ENCODE measurements at places on chromosomes 4 and X.

DNA sequence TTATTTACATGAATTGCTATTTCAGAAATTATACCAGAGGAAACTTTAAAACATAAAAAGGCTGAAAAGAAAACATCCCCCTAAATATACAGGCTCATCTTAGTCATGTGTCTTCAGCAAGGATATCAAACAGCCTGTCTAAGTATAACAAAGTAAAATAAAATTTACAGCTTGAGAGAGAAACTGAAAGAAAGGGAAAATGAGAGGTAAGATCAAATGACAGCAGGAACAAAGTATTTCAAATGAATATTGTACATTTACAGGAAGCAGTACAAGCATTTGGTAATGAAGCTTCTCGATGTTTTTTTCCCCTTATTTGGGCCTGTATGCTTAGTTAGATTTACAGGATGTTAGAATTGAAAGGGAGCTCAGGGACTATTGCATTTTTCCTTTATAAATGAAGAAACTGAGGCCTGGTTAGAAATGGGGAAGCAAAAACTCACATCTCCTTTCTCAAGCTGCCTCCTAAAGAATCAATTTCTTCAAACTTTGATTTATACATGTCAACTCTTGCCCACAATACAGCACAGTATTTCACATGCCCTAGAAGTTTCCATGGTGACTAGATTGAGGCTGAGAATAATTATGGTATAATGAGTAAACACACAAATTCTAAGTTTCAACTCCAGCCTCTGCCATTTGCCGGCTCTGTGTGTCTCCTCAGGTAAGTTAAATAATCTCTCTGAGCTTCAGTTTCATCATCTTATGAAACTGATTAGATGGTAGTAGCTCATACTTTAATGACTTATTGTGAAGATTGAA, 29.3 kb downstream of the DAPP1 start:
- DNase-seq = no peak

DNA sequence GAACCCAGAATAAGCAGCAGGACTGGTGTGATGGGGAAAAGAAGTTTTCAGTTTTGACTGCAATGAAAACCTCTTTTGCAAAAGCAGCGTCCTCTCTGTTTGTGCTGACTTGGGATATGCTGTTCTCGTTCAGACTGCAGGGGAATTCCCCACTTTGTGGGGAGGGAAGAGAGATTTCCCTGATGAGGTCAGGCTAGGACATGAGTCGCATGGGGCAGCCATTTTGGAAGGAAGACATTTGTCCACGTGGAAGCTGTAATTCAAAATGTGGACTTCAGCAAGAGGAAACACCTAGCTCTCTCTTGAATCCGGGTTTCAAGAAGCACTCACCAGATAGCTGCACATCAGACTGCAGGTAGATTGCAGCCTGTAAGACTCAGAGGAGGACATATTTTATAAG, 39.3 kb downstream of the ING2 start:
- no peak for DNase-seq

- no peak for DNase-seq
Observed at GRCh38 chrX:24392709-24393108, 32.3 kb downstream of the SUPT20HL1 start.

- no peak for DNase-seq
Observed at GRCh38 chr4:40114206-40114605, 57.6 kb downstream of the N4BP2 start.

GRCh38 chr4:55546506-55546755, 278 bp downstream of the CLOCK start:
- DNase-seq = no peak

DNA sequence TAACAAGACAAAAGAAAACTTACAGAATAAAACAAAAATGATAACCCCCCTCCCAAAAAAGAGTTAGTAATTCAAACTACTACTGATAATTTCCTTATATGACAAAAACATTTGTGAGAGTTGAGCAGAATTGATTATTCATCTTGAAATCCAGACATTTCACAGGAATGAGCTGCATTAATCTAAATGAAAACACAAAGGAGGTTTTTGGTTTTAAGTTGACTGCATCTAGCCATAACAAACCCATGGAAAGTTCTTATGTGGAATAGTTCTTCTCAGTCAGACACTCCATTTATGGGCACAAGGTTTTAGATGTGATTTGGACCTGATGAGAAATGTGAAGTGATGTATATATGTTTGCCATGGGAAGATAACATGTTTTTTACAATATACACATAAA, 95.4 kb downstream of the VCX2 start:
- no peak for DNase-seq

DNA sequence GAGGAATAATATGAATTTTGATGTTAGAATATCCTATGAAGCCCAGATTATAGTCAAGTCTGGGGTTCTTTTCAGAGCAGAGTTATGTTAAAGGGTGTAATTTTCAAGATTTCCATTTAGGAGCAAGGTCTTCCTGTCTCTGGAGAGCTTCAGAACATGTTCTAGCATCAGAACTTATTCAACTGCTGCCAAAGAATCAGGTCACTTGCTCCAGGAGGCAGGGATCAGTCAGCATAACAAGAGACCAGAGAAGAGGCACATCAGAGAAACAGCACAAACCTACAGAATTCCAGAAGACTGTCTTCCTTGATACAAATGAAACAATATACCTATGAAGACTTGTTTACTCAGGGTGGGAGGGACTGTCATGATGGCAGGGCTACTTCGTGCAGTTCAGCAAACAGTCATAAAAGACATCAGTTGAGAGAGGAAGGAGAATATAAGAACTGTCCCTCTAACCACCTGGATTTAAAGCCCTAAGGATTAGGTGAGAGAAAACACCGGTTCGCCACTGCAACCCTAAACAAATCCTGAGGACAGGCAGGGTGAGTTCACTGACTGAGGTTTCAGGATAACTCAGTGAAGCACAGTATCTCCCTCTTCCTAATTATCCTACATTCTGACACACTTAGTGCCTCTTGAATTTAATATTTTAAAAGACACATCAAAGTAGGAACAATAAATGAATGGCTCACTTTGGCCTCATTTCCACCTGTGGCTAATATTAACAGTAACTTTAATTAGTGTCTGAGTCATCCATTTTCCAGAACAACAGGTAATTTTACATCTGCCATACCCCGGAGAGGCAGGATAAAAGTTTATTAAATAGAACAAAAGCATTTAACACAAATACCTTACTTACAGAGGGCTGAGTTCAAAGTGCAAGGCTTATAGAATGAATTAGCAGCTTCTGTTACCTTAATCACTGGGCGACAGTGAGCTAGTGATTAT, 93.0 kb downstream of the HDAC8 start:
- no peak for DNase-seq
